ENCODE measurements at places on chromosomes 5 and 9. TPM values are rescaled to one million over a fixed set of nuclear protein-coding genes. Genes with fewer than 3 reads are reported as not detected.

CDHR2 gene
- not detected for total RNA-seq

SLC25A48 gene
- 1.1 TPM for total RNA-seq

UBE2R2 gene
- total RNA-seq = 35.4 TPM

ZNF462 gene
- 24.0 TPM for total RNA-seq

IL3 gene
- total RNA-seq = not detected
